ENCODE measurements at places on chromosomes 11 and 22.

GRCh38 chr11:1758611-1759150 is 5.0 kb downstream of the CTSD start:
- no peak for DNase-seq

- DNase-seq: peak; percentile 82
Observed at GRCh38 chr11:68003846-68004550, at the start of gene UNC93B1. UNC93B1 (minus strand) TSS chr11:68004097; CDS start chr11:68004043, 54 bp downstream.

- no peak for DNase-seq
Observed at GRCh38 chr11:108501396-108501795, 3.2 kb upstream of the POGLUT3 start.

- DNase-seq: no peak
Observed at GRCh38 chr11:28877340-28877739, 769.2 kb downstream of the METTL15 start.

GRCh38 chr11:119567688-119568582 is 145.0 kb upstream of the THY1 start:
- DNase-seq: no peak

DNA sequence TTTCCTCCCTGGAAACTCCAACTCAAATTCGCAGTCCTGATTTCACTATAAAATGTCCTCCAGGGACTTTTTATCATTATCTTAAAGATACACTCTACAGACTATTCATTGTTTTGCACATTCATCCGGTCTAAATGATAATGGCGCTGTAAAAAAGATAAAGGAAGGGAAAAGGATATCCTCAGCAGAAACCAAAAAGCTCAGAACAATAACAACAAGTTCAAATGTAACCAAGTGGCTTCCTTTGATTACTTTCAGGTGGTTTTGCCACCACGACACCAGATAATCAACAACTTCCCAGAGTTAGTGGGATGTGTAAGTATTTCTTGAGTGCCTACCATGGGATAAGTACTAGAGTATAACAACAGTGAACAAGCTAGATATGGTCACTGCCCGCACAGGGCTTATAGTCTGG is 26.3 kb downstream of the PRCP start:
- DNase-seq: no peak

DNA sequence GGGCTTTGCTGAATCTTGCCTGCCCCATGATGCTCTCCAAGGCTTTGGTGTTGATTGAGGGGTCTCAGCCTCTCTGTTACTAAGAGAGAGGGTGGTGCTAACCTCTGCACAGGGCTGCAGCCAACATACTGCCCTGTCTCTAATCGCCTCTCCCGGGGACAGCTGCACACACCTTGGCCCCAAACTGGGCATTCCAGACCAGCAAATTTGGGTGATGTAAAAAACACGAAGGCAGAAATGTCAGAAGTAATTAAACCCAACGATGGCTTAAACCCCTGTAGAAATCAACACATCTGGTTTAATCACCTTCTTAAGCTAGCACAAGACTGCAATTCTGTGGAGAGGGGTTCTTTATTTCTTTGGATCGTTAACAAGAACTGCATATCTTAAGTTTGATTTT is 116.5 kb downstream of the FEZ1 start:
- no peak for DNase-seq

DNA sequence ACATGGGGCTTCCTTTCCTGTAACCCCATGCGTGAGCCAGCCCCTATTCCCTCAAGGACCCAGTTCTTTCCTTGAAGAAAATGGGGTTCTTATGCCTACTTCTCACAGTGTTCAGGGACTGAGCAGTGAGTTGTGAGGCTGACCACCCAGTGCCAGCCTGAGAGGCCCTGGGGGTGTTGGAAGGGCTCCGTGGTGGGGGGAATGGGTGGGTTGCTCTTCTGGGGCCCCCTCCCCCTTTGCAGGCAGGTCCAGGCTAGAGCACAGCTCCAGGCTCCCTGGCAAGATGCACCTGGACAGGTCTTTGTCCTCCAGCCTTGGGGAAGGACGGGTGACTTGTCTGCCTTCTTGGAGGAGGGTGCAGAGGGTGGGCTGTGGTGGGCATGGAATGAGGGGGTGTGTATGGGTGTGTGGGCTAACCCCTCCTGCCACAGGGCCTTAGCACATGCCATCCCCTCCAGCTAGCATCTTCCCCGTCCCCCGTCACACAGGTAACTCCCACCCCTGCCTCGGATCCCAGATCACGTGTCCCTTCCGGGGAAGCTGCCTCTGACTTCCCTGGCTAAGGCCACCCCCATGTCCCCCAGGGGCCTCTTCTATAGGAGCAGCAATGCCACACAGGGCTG is 64.6 kb downstream of the MYEOV start:
- DNase-seq: no peak

DNA sequence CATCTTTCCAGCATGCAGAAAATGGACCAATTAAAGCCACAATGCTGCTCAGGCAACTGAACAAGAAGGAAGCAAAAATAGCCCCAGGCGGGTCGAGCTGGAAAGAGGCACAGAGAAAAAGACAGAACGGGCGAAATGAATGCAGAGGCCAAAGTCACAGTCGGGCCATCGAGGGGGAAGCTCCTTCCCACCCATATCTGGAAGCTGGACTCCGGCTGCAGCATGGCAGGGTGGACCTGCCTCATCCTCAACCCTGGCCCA is 58.6 kb upstream of the PRDM11 start:
- DNase-seq: no peak

- no peak for DNase-seq
Observed at GRCh38 chr11:93775289-93775688, 8.8 kb upstream of the MED17 start.

- DNase-seq: no peak
Observed at GRCh38 chr11:76209375-76209972, 3.2 kb upstream of the WNT11 start.

GRCh38 chr22:31229402-31230079 is 17.4 kb downstream of the LIMK2 start:
- DNase-seq: no peak

- no peak for DNase-seq
Observed at GRCh38 chr22:17795661-17796548, 21.6 kb upstream of the BID start.

- no peak for DNase-seq
Observed at GRCh38 chr22:36756031-36756430, 19.9 kb downstream of the IFT27 start.

DNA sequence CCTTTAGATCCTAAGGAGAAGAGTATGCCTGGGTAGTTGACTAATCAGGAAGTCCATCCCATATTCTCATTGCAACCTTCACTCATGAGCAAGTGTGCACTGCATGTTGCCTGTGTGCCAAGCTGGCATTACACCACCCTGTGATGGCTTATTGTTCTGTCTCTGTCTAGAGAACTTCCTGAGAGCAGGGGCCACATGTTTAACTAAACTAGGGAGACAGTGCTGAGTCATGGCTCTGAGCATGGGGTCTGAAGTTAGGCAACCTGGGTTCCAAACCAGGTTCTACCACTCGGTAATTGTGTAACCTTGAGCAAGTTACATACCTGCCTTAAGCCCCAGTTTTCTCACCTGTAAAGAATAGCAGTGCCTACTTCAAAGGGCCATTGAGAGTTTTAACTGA is 39.6 kb downstream of the CSNK2A3 start:
- DNase-seq: no peak

DNA sequence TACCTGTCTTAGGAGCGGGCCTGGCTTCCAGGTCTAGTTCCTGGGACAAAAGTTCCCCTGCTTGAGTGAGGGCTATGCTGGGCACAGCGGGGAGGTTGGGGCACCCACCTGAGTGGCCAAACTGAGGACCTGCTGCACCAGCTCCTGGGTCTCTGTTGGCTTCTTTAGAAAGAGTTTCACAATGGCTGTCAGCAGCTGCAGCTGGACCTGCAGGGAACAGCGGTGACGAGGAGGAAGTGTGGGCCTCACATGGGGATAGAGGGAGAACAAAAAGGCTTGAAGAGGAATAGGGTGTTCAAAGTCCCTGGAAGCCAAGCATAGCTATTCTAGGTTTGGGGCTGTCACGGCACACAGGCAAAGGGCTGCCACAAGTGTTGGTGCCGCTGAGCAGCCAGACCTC is 26.7 kb upstream of the RASL10A start:
- no peak for DNase-seq

GRCh38 chr11:13364388-13364787 is 86.8 kb downstream of the BMAL1 start:
- no peak for DNase-seq

DNA sequence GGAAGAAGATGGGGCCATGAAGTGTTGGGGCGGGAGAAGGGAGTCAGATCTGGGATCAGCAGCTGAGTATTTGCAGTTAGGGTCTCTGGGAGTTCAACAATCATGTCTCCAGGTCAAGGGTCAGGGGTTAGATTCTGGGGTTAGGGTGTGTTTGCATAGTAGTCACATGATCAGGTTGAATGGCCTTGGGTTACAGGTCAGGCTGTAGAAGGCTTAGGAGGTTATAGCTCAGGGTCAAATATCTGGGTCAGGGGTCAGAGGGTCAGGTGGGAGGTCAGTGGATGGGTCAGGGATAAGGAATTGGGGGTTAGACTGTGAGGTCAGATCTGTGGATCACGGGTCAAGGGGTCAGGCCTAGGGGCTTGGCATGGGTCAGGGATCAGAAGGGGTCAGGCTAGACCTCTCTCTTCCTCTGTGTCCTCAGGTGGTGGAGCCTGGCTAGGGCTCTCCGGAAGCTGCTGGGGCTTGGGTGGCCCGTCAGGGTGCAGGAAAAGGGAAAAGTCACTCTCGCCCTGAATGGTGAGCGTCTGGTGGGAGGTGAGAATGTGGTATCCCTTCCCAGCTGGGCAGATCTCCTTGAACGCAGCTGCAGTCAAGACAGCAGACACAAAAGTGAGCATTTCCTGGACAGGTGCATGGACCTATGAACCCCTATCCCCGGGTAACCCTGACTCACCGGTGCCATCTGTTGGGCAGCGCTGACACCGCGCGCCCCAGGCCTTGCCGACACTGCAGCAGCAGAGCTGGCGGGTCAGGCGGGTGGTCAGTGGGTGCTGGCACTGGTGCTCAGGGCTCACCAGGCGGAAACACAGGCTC is 6.4 kb downstream of the LTBP3 start:
- DNase-seq: peak; percentile 64

GRCh38 chr11:6345366-6345765 is 25.1 kb upstream of the CAVIN3 start:
- DNase-seq: no peak

DNA sequence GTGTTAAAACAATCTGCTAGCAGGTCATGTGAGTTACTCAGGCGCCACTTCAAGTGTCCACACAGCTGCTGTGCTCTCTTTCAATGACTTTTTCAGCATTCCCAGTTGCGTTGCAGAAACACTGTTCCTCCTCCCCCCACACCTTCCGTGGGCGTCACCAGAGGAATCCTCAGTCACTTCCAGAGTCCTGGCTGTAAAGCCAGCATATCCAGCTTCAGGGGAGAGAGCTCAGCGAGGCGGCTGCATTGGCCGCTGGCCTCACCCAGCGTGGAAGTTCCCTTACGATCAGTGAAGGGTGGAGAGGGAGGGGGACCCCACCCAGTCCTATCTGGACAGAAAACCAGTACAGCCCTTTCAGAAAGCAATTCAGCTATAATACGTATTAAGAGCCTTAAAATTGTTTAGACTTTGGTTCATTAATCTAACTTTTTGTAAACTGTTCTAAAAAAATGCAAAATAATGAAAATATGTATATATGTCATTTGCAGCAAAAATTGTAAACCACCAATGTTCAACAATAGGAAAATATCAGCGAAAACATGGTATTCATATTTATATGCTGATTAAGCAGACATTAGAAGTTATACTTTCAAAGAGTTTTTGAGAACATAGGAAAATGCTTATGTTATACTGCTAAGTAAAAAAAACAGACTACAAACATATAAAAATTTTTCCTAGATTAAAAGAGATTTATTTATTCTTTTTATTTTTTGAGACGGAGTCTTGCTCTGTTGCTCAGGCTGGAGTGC is 2.8 kb upstream of the ANO9 start:
- no peak for DNase-seq

DNA sequence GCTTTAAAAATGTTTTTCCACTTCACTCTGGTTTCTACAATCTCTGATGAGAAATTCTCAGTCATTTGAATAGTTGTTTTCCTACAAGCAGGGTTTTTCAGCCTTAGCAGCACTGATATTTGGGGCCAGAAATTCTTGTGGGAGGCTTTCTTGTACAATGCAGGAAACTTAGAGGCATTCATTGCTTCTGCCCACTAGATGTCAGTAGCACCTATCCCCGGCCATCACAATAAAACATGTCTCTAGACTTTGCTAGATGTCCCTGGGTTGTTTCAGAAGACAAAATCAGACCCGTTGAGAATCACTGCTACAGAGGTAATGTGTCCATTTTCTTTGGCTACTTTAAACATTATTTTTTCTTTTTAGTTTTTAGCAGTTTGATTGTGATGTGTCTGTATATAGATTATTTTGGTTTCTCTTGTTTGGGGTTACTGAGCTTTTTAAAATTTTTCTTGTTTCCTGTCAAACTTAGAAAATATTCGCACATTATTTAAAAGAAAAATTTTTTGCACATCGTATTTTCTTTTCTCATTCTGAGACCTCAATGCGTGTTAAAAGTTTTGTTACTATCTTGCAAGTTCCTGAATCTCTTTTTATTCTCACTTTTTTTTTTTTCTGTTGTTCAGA is 60.8 kb upstream of the CCDC179 start:
- no peak for DNase-seq

DNA sequence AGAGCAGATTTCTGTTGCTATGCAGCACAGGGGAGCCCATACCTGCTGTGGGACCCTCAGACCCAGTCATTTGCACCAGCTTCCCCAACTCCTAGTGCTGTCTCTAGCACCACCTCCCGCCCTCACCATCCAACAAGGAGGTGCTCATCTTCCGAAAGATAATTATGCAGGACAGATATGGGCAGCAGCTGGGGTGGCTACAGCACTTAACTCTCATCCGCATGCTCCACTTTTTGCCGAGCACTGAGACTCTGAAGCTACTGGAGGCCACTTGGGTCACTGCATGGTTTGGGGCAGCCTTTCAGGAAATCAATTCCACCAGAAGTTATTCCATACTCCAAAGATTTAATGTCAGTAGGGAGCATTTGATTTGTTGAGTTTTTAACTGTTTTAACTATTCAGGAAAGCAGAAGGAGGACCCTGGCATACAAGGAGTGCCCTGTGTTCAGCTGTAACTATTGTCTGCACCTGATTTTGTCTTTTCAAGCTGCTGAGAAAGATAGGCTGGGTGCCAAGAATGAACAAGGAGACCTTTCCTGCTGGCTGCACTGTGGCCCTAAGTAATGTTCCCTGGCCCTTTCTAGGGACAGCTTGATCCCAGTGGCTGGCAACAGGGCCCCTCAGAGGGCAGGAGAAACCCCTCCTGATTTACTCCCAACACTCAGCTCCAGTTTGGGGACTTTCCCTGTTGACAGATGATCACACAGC is 67.3 kb upstream of the CSNK2A3 start:
- no peak for DNase-seq

All from CD4-positive, alpha-beta T cell treated with Interleukin-4 for 4 hours (primary cell).